ENCODE measurements at places on chromosomes 2 and 18.

GRCh38 chr2:27212626-27213471 is 781 bp upstream of the SLC5A6 start:
- DNase-seq, result peak; percentile 49

DNA sequence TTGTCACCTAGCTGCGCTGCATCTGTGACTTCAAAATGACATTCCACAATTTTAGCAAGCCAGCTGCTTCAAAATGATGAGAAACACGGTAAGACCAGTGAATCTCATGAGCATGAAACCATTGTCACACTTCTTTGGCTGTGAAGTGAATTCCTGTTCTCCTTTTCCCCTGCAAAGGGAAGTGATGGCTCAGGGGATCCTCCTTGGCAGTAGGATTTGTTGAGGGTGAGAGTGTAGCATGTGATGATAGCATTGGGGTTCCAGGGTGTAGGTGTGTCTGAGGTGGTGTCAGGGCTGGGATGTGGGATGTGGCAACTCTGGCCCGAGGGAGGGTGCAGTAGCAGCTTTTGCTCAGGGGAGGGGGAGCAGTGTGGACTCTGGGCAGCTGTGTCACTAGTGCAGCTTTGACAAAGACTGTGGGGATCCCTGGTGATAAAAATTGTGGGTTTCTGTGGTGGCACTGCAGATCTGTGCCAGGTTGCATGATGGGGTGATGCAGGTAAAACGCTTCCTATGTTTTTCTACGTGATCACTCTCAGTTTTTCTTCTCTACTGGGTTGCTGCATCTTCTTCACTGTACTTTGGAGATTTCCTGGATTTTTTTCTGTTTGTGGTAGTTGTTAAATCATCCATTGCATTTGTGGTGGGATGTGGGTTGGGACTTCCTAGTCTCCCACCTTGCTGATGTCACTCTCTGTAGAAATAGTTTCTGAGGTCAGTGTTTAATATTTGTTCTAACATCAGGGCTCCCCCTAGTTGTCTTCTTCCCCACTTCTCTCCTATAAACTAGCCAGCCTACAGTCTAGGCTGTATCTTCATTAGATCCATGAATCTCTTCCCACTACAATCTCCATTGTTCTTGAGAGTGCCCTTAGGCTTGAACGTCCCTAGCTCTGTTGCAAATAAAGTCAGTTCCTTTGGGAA is 107.0 kb downstream of the ACTR3 start:
- DNase-seq, result peak; percentile 61

DNA sequence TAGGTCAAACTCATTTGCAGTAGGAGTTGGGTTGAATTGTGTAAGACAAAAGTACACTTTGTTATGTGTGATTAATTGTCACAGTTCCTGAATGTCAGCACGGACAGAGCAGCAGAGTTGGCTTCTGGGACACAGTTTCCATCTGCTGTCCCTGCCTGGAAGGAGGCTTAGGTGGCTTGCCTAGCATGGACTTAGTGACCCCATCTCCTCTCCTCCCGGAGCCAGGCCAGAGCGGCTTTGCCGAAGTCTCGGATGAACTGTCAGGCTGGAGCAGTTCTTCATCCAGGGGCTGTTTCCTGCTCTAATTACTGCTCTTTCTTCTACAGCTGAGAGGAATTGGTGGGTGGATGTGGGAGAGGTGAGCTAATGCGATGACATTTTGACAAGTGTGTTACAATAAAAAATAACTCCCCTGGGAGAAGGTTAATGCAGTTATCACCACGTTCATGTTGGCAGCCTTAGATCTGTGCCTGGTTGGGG is 102.0 kb downstream of the SH3RF3 start:
- DNase-seq, result peak; percentile 77

GRCh38 chr18:40866013-40866645 is 1088.9 kb upstream of the PIK3C3 start:
- no peak for DNase-seq

DNA sequence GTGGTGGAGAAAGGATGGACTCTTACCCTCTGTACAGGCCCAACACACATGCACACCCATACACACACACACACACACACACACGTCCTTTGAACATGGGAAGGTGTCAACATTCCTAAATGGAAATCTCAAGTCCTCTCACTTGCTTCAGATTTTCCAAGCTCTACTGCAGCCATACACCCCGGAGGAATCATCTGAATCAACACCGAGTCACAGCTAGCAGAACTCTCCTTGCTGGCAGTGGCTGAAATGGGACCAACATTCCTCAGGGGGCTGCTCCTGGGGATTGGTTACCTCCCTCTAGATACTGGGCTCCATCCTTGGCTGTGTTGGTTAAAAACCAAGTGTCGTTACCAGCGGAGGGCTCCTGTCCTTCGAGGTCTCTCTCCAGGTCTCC is 112.7 kb downstream of the BCL11A start:
- DNase-seq, result no peak

GRCh38 chr2:15733867-15734673 is 142.4 kb downstream of the DDX1 start:
- DNase-seq, result no peak

GRCh38 chr2:99827296-99827999 is 314.9 kb downstream of the AFF3 start:
- peak; percentile 73 for DNase-seq

- DNase-seq, result no peak
Observed at GRCh38 chr18:38367473-38367872, 801.9 kb upstream of the CELF4 start.

- no peak for DNase-seq
Observed at GRCh38 chr2:102385522-102385921, 29.9 kb downstream of the IL18R1 start.

- no peak for DNase-seq
Observed at GRCh38 chr18:58512648-58513588, 116.0 kb downstream of the ALPK2 start.

DNA sequence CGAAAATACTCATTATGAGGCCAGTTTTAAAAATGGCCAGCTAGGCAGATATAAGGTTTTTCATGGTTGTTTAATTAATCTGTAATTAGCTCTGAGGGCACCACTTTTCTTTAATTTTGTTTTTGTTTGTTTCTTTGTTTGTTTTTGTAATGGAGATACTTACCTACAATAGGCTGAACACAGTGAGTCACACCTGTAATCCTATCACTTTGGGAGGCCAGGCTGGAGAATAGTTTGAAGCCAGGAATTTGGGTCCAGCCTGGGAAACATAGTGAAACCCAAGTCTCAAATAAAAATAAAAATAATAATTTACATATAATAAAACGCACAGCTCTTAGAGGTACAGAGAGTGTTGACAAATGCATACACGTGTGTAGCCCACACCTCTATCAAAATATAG is 56.8 kb upstream of the MSH2 start:
- no peak for DNase-seq

DNA sequence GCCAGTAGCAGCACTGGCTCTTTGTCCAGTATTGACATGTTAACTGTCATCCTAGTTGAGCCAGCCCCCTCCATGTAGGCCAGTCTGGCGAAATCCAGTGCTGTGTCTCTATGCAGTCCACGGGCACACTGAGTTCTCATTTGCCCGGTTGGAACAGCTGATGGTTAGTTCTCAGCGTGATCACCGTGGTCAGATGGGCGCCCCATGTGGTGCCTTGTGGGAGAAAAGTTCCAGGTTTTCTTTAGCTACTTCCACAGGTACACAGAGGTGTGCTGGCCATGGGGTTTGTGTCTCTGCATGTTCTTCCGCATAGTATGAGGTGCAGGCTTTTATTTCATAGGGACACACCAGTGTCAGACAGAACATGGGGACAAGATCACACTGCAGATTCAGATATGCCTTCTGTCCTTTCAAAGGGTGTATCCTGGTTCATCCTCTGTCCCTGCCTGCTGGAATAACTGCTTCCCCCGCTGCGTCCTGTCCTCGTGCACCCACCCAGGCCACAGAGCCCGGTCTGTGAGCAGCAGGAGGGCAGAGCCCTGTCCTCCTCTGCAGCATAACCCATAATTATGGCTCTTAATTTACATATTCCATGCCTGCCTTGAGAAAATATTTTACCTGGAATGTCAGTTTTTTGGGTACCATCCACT is 334.1 kb downstream of the GBX2 start:
- DNase-seq, result no peak

GRCh38 chr2:23145460-23145859 is 239.5 kb upstream of the KLHL29 start:
- no peak for DNase-seq

DNA sequence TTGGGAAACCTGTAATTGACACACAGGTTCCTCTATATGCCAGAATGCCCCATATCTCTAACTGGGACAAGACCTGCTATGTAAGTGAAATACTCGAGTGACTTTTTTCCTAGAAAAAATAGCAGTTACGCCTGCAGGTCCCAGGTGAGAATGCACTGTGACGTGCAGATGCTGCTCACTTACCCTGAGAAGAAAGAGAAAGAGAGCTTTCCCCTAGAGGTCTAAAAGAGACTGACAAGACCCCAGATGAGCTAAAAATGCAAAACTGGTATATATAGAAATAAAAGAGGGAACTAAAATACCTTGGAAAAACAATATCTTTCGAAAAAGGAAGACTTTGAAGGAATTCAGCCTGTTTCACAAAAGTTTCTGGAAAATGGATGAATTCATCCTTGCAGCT is 383.0 kb upstream of the DCC start:
- no peak for DNase-seq

GRCh38 chr2:190340369-190340768 is 3.0 kb upstream of the INPP1 start:
- DNase-seq, result no peak

GRCh38 chr2:101770726-101771125 is 73.2 kb downstream of the MAP4K4 start:
- DNase-seq, result peak; percentile 66

GRCh38 chr2:62441421-62441820 is 64.6 kb downstream of the TMEM17 start:
- DNase-seq, result no peak

- peak; percentile 86 for DNase-seq
Observed at GRCh38 chr2:147632198-147632597, 212.6 kb upstream of the ACVR2A start.

GRCh38 chr2:119062652-119063051 is 95.9 kb downstream of the C1QL2 start:
- no peak for DNase-seq

GRCh38 chr2:71749671-71750101 is 296.3 kb downstream of the DYSF start:
- DNase-seq, result no peak

DNA sequence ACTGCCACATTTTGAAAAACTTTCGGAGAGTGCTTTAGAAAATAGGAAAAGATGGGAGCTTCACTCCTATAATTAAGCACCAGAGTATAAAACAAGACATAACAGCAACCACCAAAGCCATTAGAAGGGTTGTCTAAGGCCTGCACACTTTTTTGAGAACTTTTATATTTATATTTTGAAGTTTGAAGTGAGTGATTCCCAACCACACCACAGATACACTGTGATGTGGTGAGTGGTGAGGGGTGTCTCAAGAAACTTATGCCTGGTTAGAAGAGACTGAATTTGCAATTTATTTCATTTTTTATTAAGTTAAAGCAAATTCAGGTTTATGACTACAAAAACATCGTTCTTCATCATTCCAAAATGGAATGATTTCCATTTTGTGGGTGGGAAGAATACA is 161.9 kb downstream of the DNAH6 start:
- DNase-seq, result no peak

DNA sequence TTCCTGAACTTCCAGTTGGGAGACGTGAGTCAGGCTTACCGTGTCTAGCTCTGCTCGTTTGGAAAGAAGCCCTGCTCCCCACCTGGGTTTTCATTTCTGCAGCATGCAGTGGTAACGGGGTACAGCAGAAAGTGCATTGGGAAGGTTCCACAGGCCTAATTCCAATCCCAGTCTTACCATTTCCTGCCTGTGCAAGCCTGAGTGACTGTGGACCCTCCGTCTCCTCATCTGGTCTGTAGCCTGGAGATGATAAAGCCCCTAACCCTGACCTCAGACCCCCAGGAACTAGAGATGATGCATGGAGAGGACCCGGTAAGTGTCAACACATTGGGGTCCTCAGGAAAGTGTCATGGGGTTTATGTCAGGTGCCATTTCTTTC is 5.8 kb upstream of the PSD4 start:
- DNase-seq, result no peak

- peak; percentile 87 for DNase-seq
Observed at GRCh38 chr2:39140322-39140847, 19.5 kb upstream of the SOS1 start.

Data from inflammatory macrophage treated with lipopolysaccharide for 4 hours (primary cell).